ENCODE measurements at places on chromosomes 13 and 19.

GRCh38 chr13:51167393-51168191 lies 54.6 kb upstream of the FAM124A start:
- DNase-seq = no peak

- DNase-seq = no peak
Observed at GRCh38 chr19:10431943-10432735, 11.8 kb downstream of the PDE4A start.

- DNase-seq = no peak
Observed at GRCh38 chr13:98827449-98827848, 75.0 kb upstream of the SLC15A1 start.

DNA sequence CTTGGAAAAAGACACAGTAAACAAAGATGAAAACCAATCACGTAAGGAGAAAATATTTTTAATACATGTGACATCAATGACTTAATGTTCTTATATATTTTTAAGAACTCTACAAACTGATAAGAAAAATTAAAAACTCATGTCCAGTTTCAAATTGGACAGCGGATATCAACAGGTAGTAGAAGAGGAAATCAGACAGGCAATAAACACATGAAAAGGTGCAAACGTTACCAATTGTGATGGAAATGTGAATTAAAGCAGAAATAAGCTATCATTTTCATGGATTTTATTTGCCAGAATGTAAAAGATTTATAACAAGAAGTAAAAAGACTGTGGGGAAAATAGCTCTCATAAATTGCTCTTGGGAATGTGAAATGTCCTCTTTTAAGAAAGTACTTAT lies 382.3 kb downstream of the DLEU7 start:
- DNase-seq = no peak

- no peak for DNase-seq
Observed at GRCh38 chr19:58328999-58329398, 2.2 kb downstream of the ZSCAN22 start.

GRCh38 chr13:44389060-44389666 lies 15.5 kb downstream of the SERP2 start:
- no peak for DNase-seq

GRCh38 chr13:108993346-108993745 lies 363.9 kb downstream of the MYO16 start:
- no peak for DNase-seq

DNA sequence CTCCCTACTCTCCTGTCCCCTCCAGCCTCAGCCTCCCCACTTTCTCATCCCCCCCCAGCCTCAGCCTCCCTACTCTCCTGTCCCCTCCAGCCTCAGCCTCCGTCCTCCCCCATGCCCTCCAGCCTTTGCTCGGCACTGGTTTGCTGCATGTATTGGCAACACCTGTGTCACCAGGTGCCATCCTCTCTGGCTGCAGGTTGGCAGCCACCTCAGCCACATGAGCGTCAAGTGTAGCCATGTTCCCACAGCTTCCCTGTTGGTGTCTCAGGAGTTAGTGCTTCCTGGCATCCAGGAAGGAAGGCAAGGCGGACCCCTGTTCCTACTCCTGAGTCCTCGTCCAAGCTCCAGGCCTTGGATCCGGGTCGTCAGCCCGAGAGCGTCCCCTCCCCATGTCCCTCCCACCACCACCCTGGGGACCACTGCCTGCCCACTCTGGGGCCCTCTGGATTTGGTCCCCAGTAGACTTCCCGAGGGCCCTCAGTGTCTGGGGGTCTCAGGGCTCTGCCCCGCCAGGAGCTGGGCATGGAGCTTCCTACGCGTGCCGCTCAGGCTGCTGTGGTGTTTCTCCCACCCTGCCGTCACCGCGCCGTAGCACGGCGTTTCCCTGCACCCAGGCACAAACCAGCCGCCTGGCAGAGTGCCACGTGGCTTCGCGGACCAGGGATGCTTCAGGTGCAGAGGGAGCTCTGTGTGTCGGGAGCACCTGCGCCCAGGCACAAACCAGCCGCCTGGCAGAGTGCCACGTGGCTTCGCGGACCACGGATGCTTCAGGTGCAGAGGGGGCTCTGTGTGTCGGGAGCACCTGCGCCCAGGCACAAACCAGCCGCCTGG lies 128.3 kb upstream of the MCF2L start:
- DNase-seq = no peak

GRCh38 chr13:45258334-45258675 lies 57.5 kb upstream of the KCTD4 start:
- no peak for DNase-seq

DNA sequence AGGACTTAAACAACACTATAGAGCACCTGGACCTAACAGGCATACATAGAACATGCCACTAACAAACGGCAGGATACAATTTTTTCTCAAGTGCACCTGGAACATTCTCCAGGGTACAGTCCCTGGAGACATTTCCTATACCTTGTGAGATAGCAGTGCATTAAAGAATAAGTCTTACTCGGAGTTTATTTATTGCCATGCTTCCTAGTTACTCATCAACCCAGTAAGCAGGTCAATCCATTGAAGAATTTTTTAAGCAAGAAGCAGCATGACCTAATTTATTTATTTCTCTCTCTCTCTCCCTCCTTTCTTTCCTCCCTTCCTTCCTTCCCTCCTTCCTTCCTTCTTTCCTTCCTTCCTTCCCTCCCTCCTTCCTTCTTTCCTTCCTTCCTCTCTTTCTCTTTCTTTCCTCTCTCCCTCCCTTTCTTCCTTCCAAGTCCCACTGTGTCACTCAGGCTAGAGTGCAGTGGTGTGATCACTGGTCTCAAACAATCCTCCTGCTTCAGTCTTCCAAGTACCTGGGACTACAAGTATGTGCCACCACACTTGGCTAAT lies 6.6 kb upstream of the TFDP1 start:
- no peak for DNase-seq

DNA sequence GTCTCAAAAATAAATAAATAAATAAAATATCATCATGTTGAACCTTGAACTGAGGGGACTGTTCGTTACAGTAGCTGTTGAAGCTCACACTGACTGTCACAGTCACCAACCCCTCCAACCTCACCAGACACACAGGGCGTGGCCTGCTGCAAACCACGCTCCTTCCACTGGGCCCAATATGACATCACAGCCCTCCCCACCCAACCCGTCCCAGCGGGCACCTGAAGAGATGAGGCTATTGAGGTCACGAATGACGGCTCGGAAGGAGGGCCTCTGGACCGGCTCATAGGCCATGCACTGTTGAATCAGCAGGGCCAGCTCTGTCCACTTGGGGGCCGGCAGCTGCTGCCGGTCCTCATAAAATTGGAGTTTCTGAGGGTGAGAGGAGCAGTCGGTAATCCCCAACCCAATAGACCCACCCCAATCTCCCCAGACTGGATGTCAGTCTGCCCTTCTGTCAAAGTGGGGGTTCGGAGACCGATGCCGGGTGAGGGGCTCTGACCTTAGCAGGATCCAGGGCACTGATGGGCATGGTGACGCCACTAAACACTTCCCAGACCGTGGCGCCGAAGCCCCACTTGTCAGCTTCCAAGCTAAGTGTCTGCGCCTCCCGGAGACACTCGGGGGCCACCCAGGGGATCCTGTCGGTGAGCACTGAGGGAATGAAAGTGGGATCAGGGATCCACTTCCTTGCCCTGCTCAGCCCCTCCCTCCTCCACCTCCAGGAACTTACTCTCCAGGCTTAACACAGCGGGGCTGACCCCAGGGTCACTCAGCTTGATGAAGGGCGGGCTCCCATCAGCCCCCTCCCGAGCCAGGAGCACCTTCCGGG lies 13.2 kb downstream of the JAK3 start:
- no peak for DNase-seq

DNA sequence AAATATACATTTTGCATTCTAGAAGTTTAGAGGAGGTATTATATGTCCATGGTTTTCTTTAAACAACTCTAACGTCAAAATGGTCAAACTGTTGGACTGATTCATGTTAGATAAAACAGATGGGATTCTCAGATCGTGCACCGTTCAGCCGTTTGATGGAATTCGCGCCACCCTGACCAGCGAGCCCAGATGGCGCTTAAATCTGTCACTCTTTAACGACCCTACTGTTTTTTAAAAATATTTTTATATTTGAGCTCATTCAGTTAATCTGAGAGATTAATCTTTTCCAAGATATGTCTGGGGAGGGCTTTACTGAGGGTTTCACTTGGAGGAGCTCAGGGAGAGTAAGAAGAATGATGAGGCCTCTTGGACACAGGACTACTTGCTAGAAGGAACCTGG lies 164.4 kb downstream of the TM9SF2 start:
- DNase-seq = no peak

DNA sequence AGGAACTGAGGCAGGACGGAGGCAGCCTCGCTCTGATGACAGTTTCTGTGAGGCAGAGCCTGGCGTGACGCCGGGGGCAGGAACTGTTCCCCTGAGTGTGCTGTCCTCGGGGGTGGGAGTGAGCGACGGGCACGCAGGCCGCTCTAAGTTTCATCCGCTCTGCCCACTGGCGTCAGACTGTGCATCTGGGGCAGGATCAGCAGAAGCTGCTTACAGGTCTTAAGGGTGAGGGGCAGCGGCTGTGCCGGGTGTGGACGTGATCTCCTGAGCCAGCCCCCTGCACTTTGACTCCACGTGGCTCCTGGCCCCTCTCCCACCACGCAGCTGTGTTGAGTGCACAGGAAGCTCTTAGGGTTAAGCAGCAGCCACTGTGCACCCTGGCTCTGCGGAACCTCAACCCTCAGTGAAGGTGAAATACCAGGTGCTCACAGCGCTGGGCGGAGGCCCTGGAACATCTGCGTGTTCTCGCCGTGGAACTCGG lies 1.5 kb downstream of the GRK1 start:
- DNase-seq = no peak

DNA sequence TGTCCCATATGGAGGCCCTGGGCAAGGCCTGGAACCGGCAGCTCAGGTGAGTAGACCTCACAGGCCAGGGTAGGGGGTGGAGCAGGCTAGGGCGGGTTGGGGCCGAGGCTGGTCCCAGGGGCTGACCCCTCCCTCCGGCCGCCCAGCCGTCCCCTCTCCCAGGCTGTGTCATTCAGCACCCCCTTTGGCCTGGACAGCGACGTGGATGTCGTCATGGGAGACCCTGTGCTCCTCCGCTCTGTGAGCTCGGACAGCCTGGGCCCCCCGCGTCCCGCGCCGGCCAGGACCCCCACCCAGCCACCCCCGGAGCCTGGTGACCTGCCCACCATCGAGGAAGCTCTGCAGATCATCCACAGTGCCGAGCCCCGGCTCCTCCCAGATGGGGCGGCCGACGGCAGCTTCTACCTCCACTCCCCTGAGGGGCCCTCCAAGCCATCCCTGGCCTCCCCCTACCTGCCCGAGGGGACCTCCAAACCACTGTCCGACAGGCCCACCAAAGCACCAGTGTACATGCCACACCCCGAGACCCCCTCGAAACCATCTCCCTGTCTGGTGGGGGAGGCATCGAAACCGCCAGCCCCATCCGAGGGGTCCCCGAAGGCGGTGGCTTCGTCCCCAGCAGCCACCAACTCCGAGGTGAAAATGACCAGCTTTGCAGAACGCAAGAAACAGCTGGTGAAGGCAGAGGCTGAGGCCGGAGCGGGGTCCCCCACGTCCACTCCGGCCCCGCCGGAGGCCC lies 16.0 kb downstream of the CAMSAP3 start:
- DNase-seq = no peak

GRCh38 chr13:110063490-110064421 lies 243.2 kb downstream of the COL4A1 start:
- DNase-seq = no peak

DNA sequence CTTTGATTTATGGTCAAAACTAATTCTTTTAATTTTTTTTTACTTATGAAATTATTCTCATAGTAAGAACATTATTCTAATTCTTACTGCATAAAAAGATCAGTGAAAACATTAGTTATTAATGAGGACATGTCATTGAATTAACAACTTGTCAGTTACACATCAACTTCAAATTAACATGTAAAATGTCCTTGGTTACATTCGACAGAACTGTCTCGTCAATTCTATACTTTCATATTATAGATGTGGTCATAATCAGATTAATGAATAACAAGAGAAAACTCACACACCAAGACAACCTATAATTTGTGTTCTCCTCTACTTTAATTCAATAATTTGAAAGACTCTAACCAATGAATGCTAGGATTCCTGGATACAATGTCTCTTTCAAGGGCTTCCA lies 66.7 kb downstream of the KATNAL1 start:
- no peak for DNase-seq

DNA sequence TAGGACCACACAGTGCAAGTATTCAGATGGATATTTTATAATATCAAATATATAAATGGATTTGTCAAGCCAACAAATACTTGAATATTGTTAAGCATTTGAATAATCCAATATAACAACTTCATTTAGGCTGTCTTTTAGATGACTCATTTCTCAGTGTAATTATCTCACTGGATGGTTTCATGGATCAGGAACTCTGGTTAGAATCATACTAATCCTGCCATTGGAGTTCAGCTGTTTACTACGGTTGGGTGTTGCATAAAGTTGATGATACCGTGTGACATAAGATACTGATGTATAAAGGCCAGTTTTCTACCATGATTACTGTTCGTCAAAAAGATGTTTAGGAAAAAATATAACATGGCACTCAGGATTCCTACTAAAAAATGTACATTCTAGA lies 196.3 kb downstream of the TSHZ3 start:
- no peak for DNase-seq

- no peak for DNase-seq
Observed at GRCh38 chr19:21587549-21587948, 82.1 kb downstream of the ZNF429 start.

GRCh38 chr19:8180018-8180417 lies 29.2 kb upstream of the CERS4 start:
- no peak for DNase-seq

DNA sequence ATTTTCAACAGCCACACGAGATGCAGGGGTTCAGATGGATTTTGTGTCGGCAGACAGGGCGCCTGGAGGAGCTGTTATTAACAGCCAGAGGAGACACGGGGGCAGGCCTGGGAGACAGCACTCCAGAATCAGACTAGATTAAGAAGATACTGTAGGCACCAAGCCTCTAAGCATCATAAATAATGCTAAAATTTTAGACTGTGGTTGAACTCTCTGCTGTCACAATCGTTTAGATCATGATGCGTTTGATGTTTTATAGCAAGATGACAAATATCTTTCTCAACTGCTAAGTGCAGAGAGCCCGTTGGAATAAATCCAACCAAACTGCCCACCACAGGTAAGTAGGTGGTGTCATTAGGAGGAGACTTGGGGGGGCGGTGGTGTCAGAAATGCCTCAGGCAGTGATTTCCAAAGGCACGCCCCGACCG lies 63.9 kb downstream of the CEBPG start:
- no peak for DNase-seq

- DNase-seq = no peak
Observed at GRCh38 chr13:49330546-49330864, 82.8 kb downstream of the CDADC1 start.

- DNase-seq = no peak
Observed at GRCh38 chr13:21053231-21053630, 8.2 kb downstream of the LATS2 start.

- DNase-seq = no peak
Observed at GRCh38 chr13:102470283-102470917, 68.6 kb upstream of the FGF14 start.

- DNase-seq = no peak
Observed at GRCh38 chr19:55495646-55496349, 7.6 kb downstream of the SSC5D start.

GRCh38 chr19:13557756-13558398 lies 51.6 kb upstream of the CACNA1A start:
- DNase-seq = no peak
